Natural killer cell treated with Interleukin-12 subunit alpha and Interleukin-12 subunit beta and Interleukin-15 and Interleukin-18, amount 100 ng/mL, for 72 hours (primary cell): ENCODE measurements at places on chromosomes 7 and 10. TPM values are rescaled to one million over a fixed set of nuclear protein-coding genes. Genes with fewer than 3 reads are reported as not detected.

ADAM12 gene
- 0.06 TPM for total RNA-seq

HMX3 gene
- total RNA-seq: not detected

EPO gene
- not detected for total RNA-seq

RBP4 gene
- total RNA-seq: not detected

VENTX gene
- not detected for total RNA-seq

TAS2R5 gene
- total RNA-seq: 3.0 TPM

MRLN gene
- not detected for total RNA-seq

RNLS gene
- total RNA-seq: 2.4 TPM

DKK1 gene
- not detected for total RNA-seq

WNT8B gene
- not detected for total RNA-seq

HTRA1 gene
- not detected for total RNA-seq

UBTD1 gene
- 5.6 TPM for total RNA-seq

ANKRD2 gene
- total RNA-seq: not detected

PRPF18 gene
- total RNA-seq: 29.6 TPM

RTKN2 gene
- total RNA-seq: 1.2 TPM

OPN4 gene
- not detected for total RNA-seq

LRGUK gene
- 0.71 TPM for total RNA-seq

ZNF804B gene
- not detected for total RNA-seq

AMZ1 gene
- total RNA-seq: not detected

SLIT1 gene
- 0.48 TPM for total RNA-seq

CASP2 gene
- 67.8 TPM for total RNA-seq

COL26A1 gene
- total RNA-seq: not detected

NUTM2D gene
- total RNA-seq: 2.2 TPM

STEAP2 gene
- 3.1 TPM for total RNA-seq

CNPY1 gene
- not detected for total RNA-seq

FBXO24 gene
- not detected for total RNA-seq

TUBAL3 gene
- 0.19 TPM for total RNA-seq

PSAP gene
- total RNA-seq: 136 TPM
